ENCODE measurements at places on chromosomes 13 and 19. TPM values are rescaled to one million over a fixed set of nuclear protein-coding genes. Genes with fewer than 3 reads are reported as not detected.

ZNF829 gene
- total RNA-seq: 2.0 TPM

ZNF880 gene
- 11.4 TPM for total RNA-seq

PSG1 gene
- under 0.01 TPM for total RNA-seq

A1BG gene
- total RNA-seq: 12.4 TPM

SHC2 gene
- total RNA-seq: 11.3 TPM

SPACA7 gene
- total RNA-seq: not detected

CKM gene
- not detected for total RNA-seq

OR7C1 gene
- total RNA-seq: not detected

VSIG10L gene
- total RNA-seq: 0.17 TPM

SLC7A9 gene
- not detected for total RNA-seq

NLRP5 gene
- total RNA-seq: not detected

GPR4 gene
- 3.2 TPM for total RNA-seq

ZNF730 gene
- total RNA-seq: 1.2 TPM

MAG gene
- total RNA-seq: not detected

RETN gene
- total RNA-seq: not detected

LGALS14 gene
- not detected for total RNA-seq

ERFL gene
- not detected for total RNA-seq

TMPRSS9 gene
- under 0.01 TPM for total RNA-seq

ALOX5AP gene
- total RNA-seq: 0.34 TPM
